Stimulated activated naive CD4-positive, alpha-beta T cell treated with Interleukin-2 at 50 U/mL for 16 hours (primary cell): ENCODE measurements at places on chromosomes 5 and 9.

DNA sequence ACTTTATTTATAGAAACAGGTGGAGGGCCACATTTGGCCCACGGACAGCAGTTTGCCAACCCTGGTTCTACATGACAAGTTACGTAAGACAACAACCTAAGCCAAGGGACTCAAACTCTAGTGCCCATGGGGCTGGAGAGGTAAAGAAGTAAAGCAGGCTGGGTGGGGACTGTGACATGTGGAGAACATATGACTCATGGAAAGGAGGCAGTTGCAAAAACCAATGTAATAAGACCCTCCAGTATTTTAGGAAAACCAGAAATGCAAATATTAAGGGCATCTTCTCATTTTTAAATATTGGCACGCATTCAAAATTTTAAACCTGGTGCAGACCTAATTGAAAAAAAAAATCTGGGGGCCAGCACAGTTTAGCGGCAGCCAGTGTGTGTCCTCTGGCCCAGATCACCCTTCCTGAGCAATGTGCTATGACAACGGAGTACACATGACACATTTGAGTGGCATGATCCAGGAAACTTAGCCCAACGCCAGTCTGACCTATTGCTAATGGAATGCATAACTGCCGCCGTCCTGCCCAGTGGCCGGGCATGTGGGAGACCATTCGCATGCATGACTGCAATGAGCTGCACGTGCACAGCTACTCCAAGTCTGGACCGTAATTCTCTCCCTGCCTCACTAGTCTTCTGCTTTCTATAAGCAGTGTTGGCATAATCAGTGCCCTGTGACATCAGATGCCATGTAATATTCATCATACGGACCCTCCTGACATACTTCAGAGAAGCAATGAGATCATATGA, 97.2 kb downstream of the SH3TC2 start:
- no peak for DNase-seq

DNA sequence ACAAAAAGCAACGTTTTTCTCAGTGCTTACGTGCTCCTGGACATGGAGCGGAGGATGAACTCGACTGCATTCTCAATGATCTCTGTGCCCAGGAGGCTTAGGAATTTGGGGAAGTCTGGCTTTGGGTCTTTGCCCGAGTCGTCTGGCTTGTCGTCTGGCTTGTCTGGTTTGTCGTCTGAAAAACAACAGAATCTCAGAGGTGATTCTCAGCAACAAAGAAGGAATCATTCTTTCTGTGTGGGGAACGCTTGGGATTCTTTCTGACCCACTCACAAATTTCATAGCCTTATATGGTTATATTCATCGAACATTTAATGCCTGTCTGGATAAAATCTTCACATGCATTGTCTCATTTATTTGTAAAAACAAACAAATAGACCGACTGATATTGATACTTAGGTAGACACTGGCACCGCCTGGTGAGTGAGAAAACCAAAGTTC, 4.7 kb downstream of the C5orf46 start:
- DNase-seq: no peak

DNA sequence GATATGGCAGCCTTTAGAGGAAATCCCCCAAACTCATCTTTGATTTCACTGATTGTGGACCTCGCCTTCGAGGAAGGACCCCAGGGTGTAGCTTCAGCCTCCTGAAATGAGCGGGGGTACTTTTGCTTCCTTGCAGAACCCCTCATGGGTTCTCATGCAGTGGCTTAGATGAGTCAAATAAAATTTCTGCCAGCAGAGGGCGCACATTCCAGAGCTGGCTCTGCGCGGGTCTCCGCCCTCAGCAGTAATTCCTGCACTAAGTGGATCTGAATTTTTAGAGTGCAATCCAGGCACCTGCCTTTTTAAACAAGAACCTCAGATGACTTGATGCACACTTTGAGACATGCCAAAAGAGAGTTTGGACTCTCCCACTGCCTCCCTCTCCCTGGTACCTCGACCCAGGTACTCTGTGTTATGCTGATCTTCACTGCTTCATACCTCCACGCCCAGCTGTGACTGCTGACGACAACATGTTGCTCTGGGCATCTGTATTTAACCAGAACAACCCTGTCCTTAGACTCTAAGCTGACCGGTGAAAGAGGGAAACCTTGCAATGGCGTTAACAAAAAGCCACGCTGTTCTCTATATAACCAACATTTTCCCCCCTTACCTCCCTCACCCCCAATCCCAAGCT, 7.3 kb downstream of the EGFLAM start:
- no peak for DNase-seq

DNA sequence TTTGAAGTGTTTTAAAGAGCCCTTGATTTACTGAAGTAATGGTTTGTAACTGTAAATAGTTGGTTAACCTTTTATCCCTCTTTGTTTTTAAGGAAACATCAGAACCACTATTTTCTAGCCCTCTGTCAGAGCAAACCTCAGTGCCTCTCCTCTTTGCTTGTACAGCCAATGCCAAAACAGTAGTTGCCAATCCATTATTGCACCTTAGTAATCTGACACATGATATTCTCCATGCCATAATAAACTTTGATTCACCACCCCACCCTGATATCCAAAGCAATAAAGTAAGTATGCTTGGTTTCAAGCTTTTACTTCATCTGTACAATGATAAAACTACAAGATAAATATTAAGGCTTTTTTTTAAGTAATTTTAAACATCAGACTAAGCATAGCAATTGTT, 100.8 kb downstream of the DMXL1 start:
- no peak for DNase-seq

DNA sequence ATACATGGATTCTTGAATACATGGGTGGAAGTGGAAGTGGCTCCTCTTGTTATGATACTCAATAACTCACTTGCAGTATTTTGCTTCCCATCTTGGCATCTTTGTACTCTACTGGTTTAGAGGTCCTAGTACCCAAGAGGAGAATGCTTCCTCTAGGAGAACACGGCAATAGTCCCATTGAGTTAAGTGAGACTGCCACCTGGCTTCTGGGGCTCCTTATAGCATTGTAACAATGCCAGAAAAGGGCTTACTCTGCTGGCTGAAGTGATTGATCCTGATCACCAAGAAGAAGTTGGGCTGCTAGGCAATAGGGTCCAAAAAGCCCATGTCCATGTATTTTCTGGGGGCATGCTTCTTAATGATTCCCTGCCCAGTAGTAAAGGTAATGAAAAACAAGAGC, 627.6 kb upstream of the SGCD start:
- no peak for DNase-seq

- DNase-seq: no peak
Measured at GRCh38 chr9:89911721-89912604, 307.2 kb downstream of the GADD45G start.

DNA sequence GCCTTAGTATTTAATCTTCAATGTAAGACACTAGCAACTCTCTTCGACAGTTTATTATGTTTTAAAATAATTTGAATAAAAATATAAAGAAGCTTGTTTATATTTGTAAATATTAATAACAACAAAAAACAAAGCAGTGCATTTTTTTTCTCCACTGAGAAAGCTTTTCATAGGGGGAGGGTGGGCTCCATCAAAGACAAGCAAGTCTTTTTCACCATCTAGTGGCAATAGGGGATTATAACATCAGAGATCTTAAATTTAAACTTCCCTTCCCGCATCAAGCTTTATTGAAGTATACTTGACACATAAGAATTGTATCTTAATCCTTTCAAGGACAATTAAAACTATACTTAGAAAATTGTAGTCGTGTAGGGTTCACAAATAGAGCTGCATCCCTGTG, 9.3 kb upstream of the OR13F1 start:
- no peak for DNase-seq

GRCh38 chr9:114367772-114368569, 19.8 kb downstream of the AKNA start:
- DNase-seq: no peak

- no peak for DNase-seq
Measured at GRCh38 chr5:158623971-158624370, 475.7 kb downstream of the EBF1 start.

DNA sequence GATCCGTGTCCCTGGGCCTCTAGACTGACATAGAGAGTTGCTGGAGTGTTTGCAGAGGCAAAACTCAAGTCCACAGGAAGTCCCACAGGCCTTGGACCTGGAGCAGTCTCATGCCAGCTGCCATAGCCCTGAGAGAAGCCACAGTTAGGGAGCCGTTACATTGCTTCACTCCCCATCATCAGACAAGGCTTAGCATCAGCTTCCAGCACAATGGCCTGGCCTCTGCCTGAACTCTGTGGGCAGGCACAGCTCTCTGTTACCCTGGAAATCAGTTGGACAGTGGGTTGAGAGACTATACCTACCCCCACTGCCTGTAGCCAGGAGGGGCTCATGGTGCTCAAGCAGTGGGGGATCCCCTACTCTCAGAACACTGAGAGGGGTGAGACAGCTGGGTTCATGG, 16.2 kb upstream of the C9orf72 start:
- no peak for DNase-seq

- no peak for DNase-seq
Measured at GRCh38 chr9:18982262-18982620, 50.8 kb downstream of the SAXO1 start.

DNA sequence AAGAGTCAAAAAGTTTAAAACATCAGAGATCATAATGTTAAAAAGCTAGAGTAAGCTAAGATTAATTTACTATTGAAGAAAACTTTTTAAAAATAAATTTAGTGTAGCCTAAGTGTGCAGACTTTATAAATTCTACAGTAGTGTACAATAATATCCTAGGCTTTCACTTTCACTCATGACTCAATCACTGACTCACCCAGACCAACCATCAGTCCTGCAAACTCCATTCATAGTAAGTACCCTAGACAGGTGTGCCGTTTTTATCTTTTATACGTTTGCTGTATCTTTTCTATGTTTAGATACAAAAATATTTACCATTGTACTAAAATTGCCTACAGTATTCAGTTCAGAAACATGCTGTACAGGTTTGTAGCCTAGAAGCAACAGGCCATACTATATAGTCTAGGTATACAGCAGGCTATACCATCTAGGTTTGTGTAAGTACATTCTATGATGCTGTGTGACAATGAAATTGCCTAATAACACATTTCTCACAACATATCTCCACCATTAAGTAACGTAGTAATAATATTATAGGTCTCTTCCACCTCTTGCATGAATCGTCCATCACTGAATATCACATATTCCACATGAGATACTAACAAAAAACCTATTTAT, 59.2 kb downstream of the MEGF9 start:
- DNase-seq: no peak

DNA sequence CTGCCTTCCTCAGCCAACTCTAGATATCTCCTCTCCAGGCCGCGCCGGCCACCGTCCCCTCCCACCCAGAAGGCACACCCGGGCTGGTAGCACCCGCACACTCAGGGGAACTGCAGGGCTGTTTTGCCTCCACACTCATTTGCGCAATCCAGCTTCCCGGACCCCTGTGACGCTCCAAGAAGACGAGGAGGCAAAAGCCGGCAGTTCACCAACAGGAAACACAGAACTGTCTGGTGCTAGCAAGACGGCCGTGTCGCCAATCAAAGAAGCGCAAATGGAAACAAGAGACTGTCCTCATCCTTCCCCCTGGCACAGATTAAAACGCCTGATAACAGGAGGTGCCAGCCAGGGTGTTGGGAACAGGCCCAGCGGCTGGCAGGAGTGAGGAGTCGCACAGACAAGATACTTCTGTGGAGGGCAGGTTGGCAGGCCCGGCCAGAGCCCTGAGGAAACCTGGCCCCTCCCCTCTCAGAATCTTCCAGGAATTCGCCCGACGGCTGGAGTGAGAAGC, 7.8 kb downstream of the AGPAT2 start:
- DNase-seq: no peak

- no peak for DNase-seq
Measured at GRCh38 chr5:39284552-39284951, 65.2 kb upstream of the FYB1 start.
